Neural crest cell (in vitro differentiated cells): ENCODE measurements at places on chromosomes 12 and 14.

DNA sequence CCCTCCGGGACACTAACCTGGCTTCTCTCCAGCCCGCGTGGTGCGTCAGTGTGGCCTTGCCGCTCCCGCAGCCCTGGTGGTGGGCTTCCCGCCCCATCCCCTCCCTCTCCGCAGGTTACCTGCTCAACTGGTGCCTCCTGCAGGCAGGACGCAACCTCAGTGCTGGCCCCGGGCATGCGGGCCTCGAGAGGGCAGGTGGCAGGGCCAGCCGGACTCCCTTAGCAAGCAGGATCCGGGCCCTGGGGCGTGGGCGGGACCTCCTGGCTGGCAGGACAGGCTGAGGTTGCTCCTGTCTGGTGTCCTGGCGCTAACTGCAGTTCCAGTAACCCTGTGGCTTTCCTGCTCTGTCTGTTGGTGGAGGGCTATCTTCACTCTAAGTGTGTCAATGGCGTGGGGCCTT lies 8.6 kb upstream of the ADSS1 start:
- no peak overlapping the region for H3K27ac ChIP-seq
- H3K4me1 ChIP-seq, result no peaks in the 10 kb centered on the region
- no peaks in the 10 kb centered on the region for H3K27me3 ChIP-seq
- no peak overlapping the region for H3K4me3 ChIP-seq
- no peaks in the 10 kb centered on the region for H3K36me3 ChIP-seq

DNA sequence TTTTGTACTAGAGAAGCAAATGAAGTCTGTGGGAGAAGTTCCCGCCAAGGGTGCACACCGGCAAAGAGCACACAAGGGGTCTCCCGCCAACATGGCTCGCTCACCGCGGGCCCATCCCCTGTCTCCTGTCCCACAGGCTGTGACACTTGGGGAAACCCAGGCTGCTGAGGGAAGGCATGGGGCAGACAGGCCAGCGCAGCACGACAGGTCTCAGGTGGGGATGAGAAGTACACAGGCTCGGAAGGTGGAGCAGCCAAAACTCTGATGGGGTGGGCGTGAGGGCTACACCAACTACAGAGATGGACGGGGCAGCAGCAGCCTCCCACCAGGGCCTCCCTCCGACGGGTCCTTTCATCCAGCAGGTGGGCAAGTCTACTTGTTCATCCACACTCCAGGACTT lies 64.4 kb downstream of the RNF34 start:
- DNase-seq, result no peak
- H3K4me1 ChIP-seq, result peaks cover 26% of the 10 kb centered on the region
- H3K27ac ChIP-seq, result no peak overlapping the region
- peak overlapping the region; percentile 95 for H3K4me3 ChIP-seq
- H3K36me3 ChIP-seq, result peaks cover 5% of the 10 kb centered on the region

DNA sequence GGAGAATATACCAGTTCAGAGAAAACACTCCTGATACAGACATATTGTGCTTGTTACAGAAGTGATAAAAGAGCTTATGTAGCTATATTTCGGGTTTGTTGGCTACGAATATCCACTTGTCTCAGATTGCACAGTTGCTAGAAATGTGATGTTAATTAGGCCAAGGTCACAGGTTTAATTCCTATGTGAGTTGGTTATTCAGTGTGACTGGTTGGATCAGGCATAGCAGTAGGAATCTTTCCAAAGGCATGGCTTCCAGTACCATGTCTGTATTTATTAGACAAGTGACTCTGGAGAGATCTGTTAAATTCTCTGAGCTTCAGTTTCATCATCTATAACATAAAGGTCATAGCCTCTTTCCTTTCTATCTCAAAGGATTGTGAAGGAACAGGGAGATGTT lies 152.7 kb upstream of the KITLG start:
- DNase-seq, result no peak
- H3K4me1 ChIP-seq, result peaks cover 13% of the 10 kb centered on the region
- H3K4me3 ChIP-seq, result no peak overlapping the region

GRCh38 chr14:74610866-74611649 lies 979 bp downstream of the LTBP2 start:
- H3K27me3 ChIP-seq, result peaks cover 60% of the 10 kb centered on the region
- no peak overlapping the region for H3K27ac ChIP-seq
- peaks cover 15% of the 10 kb centered on the region for H3K4me1 ChIP-seq

GRCh38 chr14:72651081-72651480 lies 242.8 kb downstream of the DPF3 start:
- DNase-seq, result peak; percentile 7
- H3K36me3 ChIP-seq, result no peaks in the 10 kb centered on the region
- H3K27ac ChIP-seq, result no peak overlapping the region

DNA sequence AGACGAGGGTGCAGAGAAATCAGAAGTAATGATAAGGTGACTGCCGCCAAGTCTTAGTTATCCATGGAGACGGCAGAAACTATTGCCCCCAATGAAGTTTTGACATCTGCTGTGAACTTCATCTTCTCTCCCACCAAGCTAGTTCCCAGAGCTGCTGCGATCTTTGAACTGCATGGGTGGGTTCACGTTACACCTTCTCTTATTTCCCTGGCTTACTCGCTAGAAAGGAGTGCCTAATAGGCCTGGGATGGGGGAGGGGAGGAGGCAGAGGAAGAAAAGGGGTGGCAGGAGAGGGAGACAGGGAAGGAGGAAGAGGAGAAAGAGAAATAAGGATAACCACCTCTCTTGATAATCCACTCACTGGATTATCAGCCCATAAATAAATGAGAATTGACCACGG lies 157.1 kb downstream of the NTF3 start:
- no peaks in the 10 kb centered on the region for H3K27me3 ChIP-seq
- no peak for DNase-seq

- H3K36me3 ChIP-seq, result no peaks in the 10 kb centered on the region
- DNase-seq, result no peak
- H3K4me1 ChIP-seq, result peaks cover 7% of the 10 kb centered on the region
- no peak overlapping the region for H3K4me3 ChIP-seq
- no peak overlapping the region for H3K27ac ChIP-seq
- H3K27me3 ChIP-seq, result no peaks in the 10 kb centered on the region
Observed at GRCh38 chr14:70881549-70882177, 25.6 kb upstream of the PCNX1 start.

- H3K4me1 ChIP-seq, result peaks cover 20% of the 10 kb centered on the region
- H3K27ac ChIP-seq, result no peak overlapping the region
- no peaks in the 10 kb centered on the region for H3K27me3 ChIP-seq
- no peak for DNase-seq
- H3K36me3 ChIP-seq, result no peaks in the 10 kb centered on the region
- no peak overlapping the region for H3K4me3 ChIP-seq
Observed at GRCh38 chr12:131101703-131102492, 148.2 kb downstream of the ADGRD1 start.

DNA sequence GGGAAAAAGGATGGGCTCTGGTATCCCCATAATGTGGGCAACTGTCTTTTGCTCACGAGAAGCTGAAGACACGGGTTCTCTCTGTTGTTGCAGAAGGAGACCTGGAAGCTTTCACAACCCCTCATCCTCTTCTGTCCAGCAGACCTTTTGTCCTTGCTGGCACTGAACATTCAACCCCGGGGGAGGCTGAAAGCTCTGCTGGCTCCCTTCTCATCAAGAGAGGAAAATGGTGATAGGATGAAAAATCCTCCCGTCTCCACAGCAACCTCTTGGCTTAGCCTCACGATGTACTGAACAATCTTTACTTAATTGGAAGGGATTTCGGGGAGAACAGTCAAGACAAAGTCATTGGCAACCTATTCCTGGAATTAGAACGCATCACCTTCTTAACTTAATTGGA lies 39.0 kb downstream of the ELK3 start:
- no peaks in the 10 kb centered on the region for H3K27me3 ChIP-seq
- no peaks in the 10 kb centered on the region for H3K36me3 ChIP-seq
- H3K4me1 ChIP-seq, result peaks cover 5% of the 10 kb centered on the region
- no peak overlapping the region for H3K27ac ChIP-seq

DNA sequence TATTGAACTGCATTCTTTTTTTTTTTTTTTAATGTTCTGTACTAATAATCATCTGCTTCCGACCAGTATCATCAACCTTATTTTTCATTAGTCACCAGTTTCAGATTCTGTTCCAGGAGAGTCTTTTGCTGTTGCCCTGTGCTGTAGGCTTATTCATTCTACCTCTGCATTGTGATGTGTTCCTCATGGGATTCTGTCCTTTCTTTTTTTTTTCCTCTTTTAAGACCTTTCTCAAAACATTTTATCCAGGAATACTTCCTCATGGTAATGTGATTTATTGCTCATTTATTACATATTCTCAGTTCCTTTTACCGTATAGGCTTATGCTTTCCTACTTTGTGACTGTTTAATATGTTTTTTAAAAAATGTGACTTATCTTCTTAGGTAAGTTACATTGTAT lies 4.8 kb downstream of the NDUFA9 start:
- H3K27me3 ChIP-seq, result no peaks in the 10 kb centered on the region
- H3K4me3 ChIP-seq, result peak overlapping the region; percentile 14
- no peaks in the 10 kb centered on the region for H3K36me3 ChIP-seq

DNA sequence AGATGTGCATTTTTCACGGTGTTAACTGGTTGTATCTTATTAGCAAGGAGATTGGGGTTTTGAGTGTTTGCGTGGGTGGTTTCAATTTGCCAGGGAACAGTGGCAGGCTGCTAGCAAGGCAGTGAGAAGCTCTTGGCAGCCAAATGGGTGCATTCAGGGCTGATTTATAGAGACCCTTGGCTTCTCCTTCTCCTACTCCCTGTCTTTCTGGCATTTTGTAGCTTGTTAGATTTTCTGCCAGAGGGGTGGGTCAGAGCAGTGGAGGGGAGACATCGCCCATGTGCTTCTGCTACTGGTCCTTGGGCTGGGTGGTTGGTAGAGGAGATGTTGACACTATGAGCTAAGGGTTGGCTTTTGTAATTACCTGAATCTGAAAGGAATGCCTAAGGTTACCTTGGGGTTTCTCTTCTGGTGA lies 9.6 kb downstream of the CALM1 start:
- H3K27me3 ChIP-seq, result no peaks in the 10 kb centered on the region
- no peak overlapping the region for H3K27ac ChIP-seq
- H3K36me3 ChIP-seq, result peaks cover 23% of the 10 kb centered on the region
- H3K4me1 ChIP-seq, result peaks cover 22% of the 10 kb centered on the region
- H3K4me3 ChIP-seq, result no peak overlapping the region
